ENCODE measurements at places on chromosomes 2 and 18.
A peak's percentile ranks its signal among the peaks of the same experiment; 100 is the strongest.

DNA sequence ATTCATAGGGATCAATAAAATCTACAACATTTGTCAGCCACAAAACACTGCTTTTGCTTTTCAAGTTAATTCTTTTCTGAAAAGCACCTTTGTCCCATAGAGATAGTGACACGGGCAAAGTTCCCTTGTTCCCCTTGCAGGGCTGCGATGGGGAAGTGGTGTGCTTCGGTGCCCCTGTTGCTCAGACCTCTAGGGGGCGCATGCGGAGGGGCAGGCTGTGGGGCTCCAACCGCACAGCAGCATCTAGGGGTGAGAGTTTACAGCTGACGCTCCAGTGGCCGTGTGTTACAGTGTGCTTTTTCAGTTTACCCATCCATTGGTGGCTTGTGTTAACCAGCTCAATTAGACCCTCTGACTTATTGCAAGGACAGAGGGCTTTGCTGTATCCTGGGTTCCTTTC lies 1432.2 kb upstream of the ACVR2A start:
- DNase-seq: peak; percentile 16

- DNase-seq: no peak
These were observed 21.2 kb downstream of the TUBB6 start for GRCh38 chr18:12329125-12329698.

DNA sequence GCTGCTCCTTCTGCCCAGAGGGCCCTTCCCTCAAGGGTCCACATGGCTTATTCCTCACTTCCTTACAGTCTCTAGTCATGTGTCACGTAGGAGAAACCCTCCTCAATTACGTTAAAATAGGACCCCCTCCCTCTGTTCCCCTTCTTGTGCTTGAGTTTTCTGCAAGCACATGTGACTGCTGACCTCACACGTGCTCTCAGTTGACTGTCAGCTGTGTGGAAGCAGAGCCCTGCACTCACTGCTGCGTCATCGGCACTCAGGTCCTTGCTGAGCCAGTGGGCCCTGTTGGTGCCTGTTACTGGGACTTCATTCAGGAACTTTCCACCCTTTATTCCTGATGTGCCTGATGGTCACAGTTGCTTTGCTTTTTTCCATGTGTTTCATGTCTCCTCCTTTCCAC lies 11.1 kb downstream of the ATG16L1 start:
- no peak for DNase-seq

DNA sequence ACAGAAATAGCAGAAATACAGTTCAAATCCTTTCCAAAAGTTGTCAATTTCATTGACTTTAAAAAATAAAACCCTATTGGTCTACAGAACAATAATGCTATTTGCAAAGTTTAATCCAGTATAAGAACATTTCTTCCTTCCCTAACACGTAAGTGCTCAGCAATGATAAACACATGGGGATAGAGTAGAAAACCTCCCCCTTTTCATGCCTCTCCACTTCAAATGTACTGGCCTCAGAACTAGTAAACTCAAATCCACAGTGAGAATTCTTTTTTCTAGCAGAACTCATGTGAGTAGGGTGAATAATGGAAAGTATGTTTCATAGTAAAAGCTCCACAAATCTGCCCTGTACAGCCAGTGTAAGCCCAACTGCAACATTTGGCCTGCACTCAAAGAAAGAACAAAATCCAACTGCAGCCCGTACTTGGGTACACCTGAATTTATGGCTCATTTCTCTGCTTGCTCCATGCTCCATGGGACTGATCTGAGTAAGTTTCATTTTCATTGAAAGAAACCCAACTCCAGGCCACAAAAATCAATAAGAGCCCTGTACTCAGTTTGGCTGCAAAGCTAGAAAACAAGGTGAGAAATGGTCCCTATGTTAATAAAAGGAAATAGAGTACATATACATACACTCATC lies 115.0 kb upstream of the RMDN2 start:
- DNase-seq: no peak

DNA sequence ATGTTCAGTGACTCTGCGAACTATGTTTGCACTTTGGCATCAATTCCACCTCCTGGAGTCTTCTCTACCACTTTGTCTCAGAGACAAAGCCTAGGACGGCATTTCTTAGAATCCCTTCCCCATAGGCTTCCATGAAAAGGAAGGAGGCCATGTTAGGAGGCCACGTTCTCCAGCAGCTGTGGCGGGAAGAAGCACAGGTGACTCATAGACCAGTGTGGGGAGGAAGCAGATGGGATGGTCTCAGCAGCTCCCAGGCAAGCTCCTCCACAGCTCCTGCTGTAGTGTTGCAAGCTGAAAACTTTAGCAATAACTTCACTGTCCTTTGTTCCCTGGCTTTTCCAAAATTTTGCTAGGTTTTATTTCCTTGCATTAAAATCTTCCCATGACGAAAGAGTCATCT lies 781.3 kb upstream of the ID2 start:
- DNase-seq: no peak

- no peak for DNase-seq
These were observed 10.4 kb downstream of the ANKRD44 start for GRCh38 chr2:197300139-197300538.

- DNase-seq: no peak
These were observed 46.7 kb downstream of the KIDINS220 start for GRCh38 chr2:8790739-8791162.

DNA sequence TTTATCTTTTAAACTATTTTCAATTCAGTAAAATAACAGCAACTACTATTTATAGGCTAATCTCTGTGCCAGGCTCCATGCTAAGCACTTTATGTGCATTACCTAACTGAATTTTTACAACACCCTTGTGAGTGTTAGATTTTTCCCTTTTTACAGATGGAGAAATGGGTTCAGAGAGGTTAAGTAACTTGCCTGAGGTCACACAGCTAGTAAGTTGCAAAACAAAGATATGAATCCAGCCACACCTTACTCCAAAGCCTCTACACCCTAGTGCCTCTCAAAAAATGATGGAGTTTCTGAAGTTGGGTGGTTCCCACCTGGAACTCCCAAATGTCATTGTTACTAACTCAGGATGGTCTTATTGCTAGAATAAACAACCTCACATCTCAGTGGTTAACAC lies 60.8 kb downstream of the RHOB start:
- no peak for DNase-seq

DNA sequence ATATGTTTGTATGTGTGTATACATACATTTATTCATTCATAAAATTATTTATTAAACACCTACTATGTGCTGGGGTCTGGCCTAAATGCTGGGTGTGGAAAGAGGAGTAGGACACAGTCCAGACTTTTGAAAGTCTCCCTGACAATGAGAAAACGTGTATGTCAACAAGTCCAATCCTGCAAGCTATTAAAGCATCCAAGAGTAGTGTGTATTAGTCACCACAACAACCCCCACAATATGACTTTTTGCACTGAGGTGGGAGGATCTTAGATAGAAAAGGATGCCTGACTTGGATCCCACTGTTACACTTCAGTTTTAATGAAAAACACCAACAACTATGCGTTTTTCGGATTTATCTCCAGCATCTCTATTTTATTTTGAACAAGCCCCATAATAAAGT lies 446.4 kb downstream of the EPHA4 start:
- no peak for DNase-seq

- DNase-seq: no peak
These were observed 166.5 kb downstream of the MAIP1 start for GRCh38 chr2:200121931-200122330.

Data from NCI-H82 (cell line).